ENCODE measurements at places on chromosomes 11 and 22. TPM values are rescaled to one million over a fixed set of nuclear protein-coding genes. Genes with fewer than 3 reads are reported as not detected.

The HORMAD2 gene
- not detected for total RNA-seq

GRCh38 chr11:1076061-1076665 is 1.5 kb downstream of the MUC2 start:
- DNase-seq = no peak

DNA sequence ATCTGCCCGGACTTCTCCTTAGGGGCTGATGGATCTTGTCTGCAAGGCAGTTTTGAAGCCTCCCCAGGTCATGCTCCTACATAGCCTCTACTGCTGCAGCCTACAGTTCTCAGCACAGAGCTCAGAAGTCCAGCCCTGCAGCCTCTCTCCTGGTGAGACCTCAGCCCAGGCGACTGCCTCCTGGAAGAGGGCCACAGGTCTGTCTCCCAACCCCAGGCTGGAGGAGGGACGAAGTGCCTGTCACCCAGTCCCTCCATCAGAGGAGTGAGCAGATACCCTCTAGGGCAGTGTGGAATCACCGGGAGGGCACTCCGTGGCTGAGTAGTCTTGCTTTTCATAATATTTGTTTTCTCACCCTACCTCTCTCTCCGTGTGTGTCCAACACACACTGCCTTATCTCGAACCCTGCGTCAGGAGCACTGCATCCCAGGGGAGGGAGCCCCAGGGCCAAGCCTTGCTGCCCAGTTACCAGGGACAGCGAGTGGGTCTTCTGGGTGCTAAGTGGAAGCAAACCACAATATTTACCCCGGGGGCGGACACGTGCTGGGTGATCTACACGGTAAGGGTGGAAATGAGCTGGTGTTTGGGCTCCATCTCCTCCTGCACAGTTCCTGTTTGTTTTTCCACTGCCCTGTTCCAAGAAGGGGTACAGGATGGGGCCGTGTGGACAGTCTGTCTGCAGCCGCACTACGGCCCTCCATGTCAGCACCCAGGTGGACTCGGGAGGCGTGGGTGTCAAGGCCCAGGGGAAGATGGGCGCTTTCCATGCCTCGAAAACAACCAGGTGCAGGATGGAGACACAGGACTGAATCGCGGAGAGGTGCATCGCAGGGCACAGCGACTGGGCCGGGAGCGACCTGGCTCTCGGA is 133.7 kb upstream of the HSD17B12 start:
- no peak for DNase-seq

GRCh38 chr11:64120951-64121569 is 44.9 kb downstream of the MACROD1 start:
- DNase-seq = no peak

GRCh38 chr22:16965083-16965482 is 42.9 kb downstream of the GAB4 start:
- DNase-seq = no peak

Measured in Peyer's patch (tissue), 4 donors.